ENCODE measurements at places on chromosomes 13 and 19.

GRCh38 chr13:30802501-30802900 is 67.2 kb downstream of the ALOX5AP start:
- no peak for DNase-seq

DNA sequence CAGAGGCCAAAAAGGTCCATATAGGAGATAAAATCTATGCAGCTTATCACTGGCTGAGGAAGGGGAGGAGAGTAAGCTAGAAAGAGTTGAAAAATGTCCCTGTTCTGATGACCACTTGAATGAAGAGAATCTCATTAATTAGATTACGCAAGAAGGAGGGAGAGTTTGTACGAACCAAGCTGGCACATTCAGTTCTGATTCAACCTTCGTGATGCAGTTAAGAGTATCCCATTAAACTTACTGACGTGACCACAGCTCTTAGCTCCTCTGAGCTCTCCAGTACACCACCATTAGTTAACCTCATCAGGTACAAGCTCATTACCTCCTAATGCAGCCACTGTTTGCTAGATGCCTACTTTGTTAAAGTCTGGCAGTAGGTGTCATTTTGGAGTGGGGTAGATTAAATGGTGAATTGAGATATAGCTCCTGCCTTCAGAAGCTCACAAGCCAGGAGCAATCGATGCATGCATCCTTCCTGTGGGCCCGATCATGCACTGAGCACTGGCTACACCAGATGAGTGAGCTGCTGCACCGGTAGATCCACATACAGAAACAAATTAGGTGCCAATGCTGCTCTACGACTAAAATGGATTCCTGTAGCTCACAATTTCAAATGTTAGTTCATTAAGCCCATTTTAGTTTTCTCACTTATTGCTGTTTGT is 458.3 kb downstream of the COG6 start:
- no peak for DNase-seq

DNA sequence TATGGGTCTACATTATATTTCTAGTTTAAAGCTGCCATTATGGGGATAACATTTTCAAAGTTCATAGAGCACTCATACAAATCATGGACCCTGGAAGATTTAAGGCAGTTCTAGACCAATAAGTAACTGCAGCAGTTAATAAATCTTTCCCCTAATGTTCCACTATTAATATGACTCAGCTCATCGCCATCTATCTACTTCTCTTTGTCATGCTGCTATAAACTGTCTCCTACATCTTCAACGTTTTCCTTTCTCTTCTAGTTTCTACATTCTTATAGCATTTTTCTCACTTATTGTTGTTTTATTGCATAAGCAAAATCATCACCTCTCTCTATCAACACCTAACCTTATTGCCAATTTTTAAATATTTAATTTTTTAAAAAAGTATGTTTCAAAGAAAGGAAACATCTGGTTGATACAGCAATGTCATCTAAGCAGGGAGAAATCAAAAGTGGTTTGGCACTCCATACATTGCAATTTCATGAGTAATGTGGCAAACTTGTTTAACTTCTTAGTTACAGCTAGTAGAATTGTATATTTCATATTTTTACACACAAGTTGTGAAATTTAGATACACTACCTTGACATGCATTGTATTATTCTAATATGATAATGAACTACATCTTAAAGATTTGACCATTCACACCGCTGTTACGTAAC is 1500.4 kb upstream of the MIR17HG start:
- no peak for DNase-seq

- DNase-seq = no peak
Measured at GRCh38 chr13:31119966-31120700, 41.6 kb downstream of the HSPH1 start.

DNA sequence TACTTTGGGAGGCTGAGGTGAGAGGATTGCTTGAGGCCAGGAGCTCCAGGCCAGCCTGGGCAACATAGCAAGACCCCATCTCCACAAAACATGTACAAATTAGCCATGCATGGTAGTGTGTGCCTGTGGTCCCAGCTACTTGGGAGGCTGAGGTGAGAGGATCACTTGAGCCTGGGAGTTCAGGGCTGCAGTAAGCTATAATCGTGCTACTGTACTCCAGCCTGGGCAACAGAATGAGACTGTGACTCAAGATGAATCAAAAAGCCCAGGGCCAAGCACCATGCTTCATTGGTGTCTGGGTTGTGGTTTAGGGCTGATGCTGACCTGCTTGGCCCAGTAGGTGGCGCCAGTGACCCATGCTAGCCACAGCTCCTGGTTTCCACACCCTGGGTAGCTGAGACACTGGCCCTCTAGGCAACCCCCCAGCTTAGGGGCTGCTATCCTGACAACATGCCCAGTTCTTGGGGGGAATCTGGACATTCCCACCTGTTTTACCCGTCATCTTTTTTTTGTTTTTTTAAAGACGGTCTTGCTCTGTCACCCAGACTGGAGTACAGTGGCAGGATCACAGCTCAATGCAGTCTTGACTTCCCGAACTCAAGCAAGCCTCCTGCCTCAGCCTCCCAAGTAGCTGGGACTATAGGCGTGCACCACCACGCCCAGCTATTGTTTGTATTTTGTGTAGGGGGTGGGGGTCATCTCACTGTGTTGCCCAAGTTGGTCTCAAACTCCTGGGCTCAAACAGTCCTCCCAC is 5.5 kb downstream of the CCDC124 start:
- DNase-seq = peak; percentile 74

GRCh38 chr13:46401432-46401831 is 14.4 kb upstream of the RUBCNL start:
- DNase-seq = no peak

GRCh38 chr19:54905421-54905802 is 536 bp upstream of the NCR1 start:
- no peak for DNase-seq

DNA sequence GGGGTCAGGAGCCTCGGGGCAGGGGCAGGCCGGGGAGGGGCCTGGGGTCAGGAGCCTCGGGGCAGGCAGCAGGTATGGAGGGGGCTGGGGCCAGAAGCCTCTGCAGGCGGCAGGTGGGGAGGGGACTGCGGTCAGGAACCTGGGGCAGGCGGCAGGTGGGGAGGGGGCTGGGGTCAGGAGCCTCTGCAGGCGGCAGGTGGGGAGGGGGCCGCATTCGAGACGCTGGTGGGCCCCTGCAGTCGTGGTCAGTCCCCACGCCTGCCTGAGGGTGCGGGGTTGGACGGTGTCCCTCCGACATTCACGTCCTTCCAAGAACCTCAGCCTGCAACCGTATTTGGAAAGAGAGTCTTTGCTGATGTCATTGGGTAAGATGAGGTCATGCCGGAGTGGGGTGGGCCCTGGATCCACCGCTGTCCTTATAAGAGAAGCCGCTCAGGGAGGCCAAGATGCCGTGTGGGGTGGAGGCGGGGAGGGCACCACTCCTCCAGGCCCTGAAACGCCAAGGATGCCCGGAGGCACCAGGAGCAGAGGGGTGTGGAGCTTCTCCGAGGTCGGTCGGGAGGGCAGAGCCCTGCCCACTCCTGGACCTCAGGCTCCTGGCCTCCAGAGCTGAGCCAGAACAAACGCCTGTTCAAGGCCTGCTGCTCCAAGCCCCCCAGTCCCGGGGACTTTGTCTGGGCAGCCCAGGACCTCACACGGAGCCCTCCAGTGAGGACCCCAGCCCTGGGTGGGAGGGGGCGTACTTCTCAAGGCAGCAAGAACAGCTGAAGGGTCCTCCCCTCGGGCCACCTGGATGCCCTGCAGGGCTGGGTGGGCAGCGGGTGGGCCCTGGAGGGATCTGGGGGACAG is 30.1 kb downstream of the PIP5K1C start:
- DNase-seq = peak; percentile 83

- no peak for DNase-seq
Measured at GRCh38 chr19:9054765-9055164, 32.1 kb upstream of the OR1M1 start.

- DNase-seq = no peak
Measured at GRCh38 chr13:78609464-78610205, 6.3 kb upstream of the POU4F1 start.

- DNase-seq = no peak
Measured at GRCh38 chr13:33186861-33187291, 98.7 kb downstream of the STARD13 start.

DNA sequence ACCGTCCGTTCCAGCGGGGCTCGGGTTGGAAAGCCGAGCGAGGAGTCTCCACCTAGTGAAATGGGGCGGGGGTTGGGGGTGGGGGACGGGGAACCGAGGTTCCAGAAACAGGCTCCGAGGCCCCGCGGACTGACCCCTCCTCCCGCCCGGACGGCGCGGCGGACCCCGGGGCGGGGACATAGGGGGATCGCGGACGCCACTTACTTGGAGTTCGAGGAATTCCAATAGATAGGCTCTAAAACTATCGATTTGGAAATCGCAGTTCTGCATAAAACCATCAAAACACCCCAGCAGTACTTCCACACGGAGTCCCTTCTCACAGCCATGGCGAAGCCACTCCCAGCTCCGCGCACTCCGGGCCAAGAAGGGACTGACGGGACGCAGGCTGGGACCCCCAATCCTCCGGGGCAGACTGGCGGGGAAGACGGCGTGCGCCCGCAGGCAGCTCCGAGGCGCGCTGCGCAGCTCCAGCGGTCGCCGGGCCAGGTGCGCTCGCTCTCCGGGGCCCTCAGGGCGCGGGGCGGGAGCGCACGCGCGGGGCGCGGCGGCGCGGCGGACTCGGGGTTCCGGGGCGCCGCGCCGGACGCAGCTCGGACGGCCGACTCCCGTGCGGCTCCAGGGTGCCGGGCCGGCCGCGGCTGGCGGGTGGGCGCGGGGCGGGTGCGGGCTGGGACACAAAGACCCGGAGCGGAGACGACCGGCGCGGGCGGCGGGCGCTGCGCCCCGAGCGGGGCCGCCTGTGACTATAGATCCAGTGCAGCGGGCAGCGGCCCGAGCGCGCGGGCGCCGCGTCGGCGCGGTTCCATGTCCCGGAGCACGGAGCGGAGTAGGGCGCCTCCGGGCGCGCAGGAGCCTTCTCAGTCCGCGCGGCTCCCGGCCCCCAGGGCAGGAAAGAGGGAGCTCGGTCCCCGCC is 567 bp downstream of the EFNB2 start:
- DNase-seq = peak; percentile 25

DNA sequence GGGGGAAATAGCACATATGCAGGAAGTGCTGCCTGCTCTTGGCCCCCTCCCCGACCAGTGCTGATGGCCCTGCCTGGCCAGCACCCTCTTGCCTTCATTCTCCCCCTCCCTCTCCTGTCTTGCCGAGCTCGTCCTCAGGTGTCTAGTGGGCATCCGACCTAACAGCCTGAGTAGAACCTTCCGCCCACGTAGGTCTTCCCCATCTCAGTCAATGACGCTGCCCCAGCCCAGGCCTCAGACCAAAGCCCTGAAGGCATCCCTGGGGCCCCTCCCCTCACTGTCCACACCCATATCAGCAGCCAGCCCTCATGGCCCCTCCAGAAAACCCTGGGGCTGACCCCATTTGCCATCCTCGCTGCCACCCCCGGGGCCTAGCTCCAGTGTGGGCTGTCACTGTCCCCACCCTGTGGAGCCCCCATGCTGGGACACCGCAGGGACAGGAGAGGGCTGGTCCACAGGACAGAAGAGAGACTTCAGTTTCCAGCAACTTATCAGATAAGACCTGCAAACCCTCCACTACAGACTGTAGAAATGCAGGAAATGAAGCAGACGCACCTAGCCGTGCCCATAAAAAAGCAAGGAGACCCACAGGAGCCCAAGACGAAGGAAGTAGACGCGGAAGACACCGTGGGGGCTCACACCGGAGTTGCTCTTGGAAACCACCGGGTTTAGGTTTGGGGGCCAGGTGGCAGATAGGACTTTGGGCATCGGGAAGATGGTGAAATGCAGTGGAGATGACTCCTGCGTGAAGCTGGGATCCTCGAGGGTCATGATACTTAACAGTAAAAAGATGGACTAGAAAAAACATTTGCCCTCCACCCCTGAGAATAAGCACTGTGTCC is 38.3 kb downstream of the AP1M1 start:
- no peak for DNase-seq

GRCh38 chr13:30807392-30807791 is 72.0 kb downstream of the ALOX5AP start:
- no peak for DNase-seq

- DNase-seq = no peak
Measured at GRCh38 chr19:34432797-34433196, 4.6 kb downstream of the UBA2 start.

GRCh38 chr19:3115916-3116602 is 19.8 kb upstream of the GNA15 start:
- no peak for DNase-seq

DNA sequence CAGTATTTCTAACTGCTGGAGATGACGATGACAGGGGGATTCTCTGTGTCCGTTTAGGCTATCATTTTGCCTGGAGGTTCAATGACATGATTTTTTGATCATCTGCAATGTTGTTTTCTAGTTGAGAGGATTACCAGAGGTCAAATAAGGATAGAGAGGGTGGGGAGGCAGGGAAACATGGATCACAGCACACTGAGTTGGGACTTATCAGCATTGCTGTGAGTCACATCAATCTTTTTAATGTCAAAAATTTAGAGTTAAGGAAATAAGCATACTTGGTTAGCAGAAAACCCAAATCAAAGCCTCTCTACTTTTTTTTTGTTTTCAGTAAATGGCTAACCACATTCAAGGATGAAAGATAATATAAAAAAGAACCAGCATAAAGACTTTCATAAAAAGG is 43.0 kb upstream of the CSNK1A1L start:
- no peak for DNase-seq

DNA sequence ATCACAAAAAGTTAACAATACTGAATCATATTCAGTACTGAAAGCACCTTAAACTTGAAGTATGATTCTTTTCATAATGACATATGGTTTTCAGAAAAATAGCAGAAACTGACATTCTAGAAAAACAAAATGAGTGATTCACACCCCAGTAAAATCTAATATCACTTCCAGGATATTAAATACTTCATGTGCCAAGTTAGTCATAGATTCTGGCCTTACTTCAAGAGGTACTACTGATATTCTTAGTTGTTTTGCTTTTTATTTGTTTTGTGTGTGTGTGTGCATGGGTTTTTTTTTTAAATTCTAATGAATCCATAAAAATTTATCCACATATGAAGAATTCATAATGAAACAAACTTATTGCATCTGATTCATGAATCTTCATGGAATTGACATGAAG is 207.9 kb upstream of the UFM1 start:
- DNase-seq = no peak

DNA sequence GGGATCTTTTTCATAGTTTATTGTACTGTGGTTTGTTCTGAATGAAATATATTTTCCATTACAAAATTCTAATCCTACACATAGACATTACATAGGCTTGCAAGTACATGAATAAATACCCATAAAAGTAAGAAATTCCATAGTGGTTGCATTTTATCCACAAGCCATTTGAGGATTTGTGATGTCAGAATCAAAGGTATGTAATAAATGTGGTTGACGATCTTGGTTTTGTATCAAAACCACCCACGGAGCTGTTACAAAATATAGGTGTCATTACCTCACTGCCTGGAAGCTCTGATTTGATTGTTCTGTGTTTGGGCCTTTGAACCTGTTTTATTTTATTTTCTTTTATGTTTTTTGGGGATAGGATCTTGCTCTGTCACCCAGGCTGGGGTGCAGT is 125.1 kb downstream of the NALCN start:
- no peak for DNase-seq

GRCh38 chr13:94859811-94860210 is 147.5 kb upstream of the SOX21 start:
- DNase-seq = no peak

GRCh38 chr19:4534836-4535658 is at the start of gene PLIN5:
PLIN5 (minus strand) TSS chr19:4535224; CDS start chr19:4534074, 1,150 bp downstream.
- peak; percentile 45 for DNase-seq

Measured in muscle of arm (tissue), 14 donors.